ENCODE measurements at places on chromosomes 6 and 20.

- no peak for DNase-seq
These were observed 20.0 kb downstream of the TP53INP2 start for GRCh38 chr20:34724172-34724571.

- no peak for DNase-seq
These were observed 3.3 kb downstream of the PSMB9 start for GRCh38 chr6:32857156-32857891.

- no peak for DNase-seq
These were observed 13.7 kb upstream of the ZNF318 start for GRCh38 chr6:43383021-43383667.

DNA sequence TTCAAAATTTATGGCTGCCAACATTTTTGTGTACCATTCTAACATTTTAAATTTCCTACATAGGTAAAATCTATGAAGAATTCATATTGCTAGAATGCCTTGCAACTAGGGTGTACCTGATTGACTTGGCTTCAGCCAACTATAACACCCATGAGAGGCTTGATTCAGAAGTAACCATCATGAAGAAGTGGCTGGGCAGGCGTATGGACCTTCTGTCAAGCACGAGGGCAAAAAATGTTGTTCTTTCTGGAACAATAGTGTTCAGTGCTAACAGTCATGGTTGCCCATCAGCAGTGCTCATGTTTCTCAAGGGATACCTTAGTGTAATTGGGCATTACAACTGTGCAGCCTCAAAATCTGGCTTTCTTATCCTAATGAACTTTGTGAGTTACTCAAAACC is 42.9 kb downstream of the ID4 start:
- DNase-seq, result no peak

GRCh38 chr6:152896923-152897322 is 85.9 kb downstream of the FBXO5 start:
- no peak for DNase-seq

DNA sequence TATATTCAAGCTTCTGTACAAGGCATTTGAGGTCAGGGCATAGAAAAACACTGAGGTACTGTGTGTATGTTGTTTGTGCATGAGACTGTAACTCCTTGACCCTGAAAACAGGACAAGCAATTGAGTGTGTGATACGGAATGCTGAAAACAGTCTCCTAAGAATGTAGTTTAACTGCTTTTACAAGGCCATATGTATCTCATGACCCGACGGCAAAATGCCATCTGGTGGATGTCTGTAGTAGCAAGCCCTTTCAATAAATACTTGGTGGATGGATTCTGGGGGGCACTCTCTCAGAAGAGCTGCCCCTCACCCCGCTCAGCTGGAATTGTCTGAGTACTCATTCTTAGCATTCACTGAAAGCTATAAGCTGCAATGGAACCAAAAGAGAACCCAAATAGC is 69.3 kb upstream of the EYS start:
- no peak for DNase-seq

DNA sequence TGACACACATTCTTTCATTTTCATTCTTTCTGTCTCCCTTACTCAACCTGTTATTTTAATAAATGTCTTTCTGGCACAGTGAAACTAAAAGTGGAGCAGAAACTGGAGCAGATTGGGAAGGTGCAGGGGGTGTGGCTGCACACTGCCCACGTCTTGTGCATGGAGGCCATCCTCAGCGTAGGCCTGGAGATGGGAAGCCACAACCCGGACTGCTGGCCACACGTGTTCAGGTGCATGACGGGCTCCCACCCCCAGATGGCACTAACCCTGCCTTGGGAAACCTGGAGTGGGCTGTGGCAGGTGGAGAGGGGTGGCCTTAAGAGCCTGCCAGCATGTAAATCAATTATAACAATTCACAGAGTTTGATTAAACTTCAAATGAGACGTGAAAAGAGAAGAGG is 71.4 kb upstream of the PBOV1 start:
- DNase-seq, result no peak

GRCh38 chr20:18728870-18729224 is 84.7 kb upstream of the SCP2D1 start:
- peak; percentile 9 for DNase-seq

- no peak for DNase-seq
These were observed 280.0 kb downstream of the ARHGAP18 start for GRCh38 chr6:129429956-129430355.

DNA sequence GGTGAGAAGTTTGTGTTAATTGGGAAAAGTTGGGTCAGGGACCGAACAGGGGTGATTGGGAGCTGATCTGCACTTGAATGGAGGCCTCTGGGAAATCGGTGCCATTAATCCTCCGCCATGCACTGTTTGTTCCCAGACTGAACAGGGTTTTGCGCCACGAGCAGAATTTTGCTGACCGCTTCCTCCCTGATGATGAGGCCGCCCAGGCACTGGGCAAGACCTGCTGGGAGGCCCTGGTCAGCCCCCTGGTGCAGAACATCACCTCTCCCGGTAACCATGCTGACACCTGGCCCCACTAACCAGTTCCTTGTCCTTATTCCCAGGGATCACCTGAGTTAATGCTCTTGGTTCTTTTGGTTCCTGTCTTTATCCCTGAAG is 21.7 kb downstream of the CUL9 start:
- no peak for DNase-seq

- DNase-seq, result no peak
These were observed 19.3 kb downstream of the ZNF334 start for GRCh38 chr20:46494077-46494476.
